Inflammatory macrophage treated with lipopolysaccharide for 4 hours (primary cell): ENCODE measurements at places on chromosomes 6 and 20.

- no peak for DNase-seq
These were observed 540 bp upstream of the RBM24 start for GRCh38 chr6:17280552-17281090.

DNA sequence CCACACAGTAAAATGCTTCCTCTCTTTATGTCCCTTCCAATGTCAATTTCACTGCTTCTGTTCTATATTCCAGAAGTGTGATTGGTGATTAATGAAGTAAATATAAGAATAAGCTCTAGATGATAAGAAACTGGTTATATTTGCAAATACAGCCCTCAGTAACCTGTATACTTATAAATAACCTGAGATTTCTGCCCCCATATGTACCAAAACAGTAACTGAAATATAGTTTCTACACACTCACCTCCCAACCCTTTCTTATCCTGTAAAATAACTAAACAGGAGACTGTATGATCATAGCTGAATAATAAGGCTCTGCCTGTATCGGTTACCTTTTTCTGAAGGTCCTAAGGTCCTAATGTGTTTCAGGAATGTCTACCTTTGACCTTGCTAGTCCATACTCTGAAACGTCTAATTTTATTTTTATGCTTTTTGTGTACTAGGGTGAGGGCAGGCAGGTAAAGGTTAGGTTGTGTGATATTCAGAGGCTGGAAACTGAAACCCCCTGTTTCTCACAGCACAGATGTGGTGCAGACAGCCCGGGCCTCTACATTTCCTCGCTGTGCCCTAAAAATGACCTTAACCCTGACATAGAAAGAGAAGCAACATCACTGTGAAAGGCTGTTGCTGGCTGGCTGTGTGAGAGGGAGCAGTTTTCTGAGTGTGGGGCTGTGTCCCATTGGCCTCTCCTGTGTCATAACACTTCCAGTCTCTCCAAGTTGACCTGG, 378.8 kb downstream of the CENPW start:
- no peak for DNase-seq

DNA sequence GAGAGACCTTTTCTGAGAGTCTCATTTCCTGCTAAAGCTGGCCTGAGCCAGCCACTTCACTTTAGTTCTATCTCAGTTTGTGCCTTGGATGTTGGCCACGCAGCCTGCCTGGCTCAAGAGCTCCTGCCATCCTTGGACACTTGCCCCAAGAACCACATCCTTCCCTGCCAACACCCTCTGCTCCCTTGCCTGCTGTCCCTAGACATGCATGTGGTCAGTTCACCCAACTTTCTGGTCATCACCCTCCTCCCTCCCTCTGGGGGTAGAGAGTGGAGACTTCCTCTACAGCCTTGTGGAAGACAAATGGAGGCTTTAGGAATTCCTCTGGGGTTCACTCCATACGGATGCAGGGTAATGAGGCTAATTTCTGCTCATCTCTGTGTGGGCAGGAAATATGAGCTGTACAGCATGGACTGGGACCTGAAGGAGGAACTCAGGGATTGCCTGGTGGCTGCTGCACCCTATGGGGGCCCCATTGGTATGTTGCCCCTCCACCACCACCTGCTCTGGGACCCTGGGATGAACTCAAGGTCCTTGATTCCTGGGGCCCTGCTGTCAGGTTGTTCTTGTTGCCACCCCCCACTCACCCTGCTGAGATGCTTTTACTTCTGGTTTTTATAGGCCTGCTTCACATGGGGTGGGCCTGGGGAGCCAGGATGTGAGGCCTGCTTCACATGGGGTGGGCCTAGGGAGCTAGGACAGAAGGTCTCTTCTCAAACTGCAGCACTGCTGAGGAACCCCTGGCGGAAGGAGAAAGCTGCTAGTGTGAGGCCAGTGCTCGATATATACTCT, 13.8 kb upstream of the PTPRA start:
- no peak for DNase-seq

- DNase-seq: no peak
These were observed 25.4 kb downstream of the TTLL2 start for GRCh38 chr6:167350275-167350696.

GRCh38 chr6:140845701-140846100, 1287.0 kb upstream of the GJE1 start:
- DNase-seq: no peak

DNA sequence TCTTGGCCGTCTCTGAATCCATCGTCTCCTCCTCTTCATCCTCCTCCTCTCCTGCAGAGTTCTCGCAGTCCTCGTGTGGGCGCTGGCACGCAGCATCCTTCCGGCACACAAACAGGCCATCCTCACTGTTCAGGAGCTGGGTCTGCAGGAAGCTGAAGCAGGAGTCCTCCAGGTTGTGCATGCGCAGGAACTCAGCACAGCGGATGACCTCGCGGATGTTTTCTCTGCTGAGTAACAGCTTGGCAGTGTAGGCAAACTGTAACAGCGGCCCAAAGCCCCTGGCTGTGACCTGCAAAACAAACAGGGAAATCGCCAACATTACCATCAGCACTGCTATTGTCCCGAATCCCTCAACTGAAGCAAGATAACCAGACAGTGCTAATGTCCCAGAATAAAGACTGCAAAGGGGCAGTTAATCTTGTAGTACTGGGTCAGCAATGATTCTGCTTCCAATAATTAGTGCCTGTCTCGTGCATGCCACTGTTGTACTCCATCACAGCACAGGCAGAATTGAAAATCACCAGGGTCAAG, 57.4 kb downstream of the GJA10 start:
- no peak for DNase-seq

- DNase-seq: no peak
These were observed 173.4 kb downstream of the PTPRT start for GRCh38 chr20:43016257-43016656.

DNA sequence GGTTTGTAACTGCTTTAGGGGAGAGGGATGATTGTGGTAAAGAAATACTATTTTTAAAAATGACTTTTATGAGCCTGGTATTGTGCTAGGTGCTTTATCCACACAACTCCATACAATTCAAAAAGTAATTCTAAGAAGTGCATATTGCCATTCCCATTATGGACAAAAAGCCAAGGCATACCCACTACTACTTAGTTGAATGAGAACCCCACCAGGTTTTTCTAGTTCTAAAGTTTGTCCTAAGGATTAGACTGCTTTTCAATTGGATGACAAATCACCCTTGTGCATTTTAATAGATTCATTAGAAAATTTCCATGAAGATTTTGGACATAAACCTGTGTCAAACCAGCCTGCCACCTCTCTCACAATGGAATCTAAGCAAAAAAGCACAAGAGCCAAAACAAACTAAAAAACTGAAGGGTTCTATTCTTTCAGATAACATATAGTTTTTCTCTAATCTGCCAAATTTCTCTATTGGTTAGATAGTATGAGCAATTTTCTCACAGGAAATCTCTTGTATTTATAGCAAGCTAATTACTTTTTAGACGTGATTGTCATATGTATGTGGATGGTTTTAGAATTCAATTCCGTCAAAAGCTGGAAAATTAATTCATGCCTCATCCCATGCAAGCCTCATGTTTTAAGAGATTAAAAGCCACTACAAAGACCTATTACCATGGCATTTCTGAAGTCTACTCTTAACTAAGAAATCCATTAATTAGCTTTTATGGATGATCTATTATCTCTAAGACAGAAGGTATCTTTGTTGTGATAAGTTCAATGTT, 325.5 kb downstream of the RNGTT start:
- no peak for DNase-seq
